ENCODE measurements at places on chromosomes 6 and 20.

DNA sequence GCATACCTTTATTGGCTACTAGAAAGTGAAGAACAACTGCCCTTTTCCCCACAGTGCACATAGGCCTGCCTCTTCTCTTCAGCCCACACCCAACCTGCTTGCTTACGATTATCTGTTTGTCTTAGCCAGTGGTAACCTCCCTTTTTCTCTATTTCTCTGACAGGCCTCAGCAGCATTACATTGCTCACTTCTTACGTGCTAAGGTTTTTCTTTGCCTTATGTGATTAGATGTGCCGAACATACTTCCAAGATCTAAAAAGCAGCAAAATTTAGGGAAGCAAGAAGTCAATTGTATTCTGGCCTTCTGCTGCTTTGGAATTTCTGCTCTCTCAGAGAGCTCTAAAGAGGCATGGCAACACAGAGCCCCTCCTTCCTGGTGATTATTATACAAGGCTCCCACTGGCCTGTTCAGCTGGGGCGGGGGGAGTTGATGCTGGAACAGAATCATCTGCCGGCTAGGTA, 7.0 kb downstream of the B4GALT5 start:
- DNase-seq: no peak

DNA sequence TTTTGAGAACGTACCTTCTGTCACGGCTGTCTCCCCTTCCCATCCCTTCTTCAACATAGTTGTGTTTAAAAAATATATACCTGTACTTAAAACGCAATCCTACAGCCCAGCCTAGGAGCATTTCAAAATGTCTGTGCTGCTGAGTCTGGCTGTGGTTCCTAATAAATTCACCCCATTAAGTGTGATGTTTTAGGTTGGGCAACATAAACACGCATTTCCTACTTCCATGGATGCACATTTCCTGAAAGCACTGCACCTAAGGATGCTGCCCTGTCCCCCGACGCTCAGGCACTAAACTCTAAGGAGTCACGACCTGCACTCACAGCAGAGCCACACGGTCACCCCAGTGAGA, 1.2 kb downstream of the REV3L start:
- no peak for DNase-seq

DNA sequence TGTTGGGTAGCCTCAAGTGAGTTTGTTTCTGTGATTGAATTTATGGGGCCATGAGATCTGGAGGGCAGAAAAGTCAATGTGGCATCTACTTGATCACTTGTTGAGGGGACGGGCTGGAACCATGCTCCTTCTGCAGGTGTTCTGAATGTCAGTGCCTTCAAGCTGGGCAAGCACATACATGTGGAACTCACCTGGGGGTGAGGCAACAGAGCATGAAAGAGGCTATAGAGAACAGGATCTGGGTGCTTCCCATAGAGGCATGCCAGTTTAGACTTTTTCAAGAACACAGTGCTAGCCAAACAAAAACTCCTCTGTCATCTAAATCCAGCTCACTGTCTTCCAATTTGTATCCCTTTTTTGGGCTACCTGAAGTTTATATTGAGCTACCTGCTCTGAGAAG, 77.8 kb upstream of the SLC35B3 start:
- no peak for DNase-seq

- no peak for DNase-seq
Observed at GRCh38 chr6:106182455-106182854, 96.3 kb downstream of the PRDM1 start.

GRCh38 chr6:388202-388903, 3.2 kb upstream of the IRF4 start:
- no peak for DNase-seq

DNA sequence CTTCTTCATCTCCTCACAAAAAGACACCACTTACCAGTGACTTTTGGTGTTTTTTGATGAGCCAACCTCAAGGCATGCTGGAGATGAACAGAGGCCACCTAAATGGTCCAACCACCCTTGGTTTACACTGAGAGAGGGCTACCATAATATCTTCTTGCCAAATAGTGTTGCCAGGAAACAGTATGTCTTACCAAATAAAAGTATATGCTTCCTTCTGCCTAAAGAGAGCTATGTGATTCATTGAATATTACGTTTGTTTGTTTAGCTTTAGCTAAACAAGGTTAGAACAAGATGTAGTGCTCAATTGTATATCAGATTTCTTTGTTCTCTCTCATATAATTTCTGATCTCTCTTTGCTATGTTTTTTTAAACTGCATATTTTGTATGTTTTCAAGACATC, 40.6 kb upstream of the BMP6 start:
- DNase-seq: no peak

DNA sequence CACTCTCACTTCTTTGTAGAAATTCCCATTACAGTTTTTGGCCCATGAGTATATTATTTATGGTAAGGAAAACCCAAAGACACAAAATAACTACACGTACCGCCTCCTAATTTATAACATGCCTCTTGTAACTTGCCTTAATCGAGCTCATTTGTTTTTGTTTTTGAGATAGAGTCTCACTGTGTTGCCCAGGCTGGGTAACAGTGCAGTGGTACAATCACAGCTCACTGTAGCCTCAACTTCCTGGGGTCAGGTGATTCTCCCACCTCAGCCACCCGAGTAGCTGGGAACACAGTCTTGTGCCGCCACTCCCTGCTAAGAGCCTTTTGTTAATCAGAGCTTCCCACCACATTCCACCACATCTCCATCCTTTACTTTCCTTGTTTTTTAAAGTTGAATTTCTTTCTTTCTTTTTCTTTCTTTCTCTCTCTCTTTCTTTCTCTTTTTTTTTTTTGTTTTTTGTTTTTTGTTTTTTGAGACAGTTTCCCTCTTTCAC, 15.5 kb downstream of the ASIP start:
- no peak for DNase-seq

DNA sequence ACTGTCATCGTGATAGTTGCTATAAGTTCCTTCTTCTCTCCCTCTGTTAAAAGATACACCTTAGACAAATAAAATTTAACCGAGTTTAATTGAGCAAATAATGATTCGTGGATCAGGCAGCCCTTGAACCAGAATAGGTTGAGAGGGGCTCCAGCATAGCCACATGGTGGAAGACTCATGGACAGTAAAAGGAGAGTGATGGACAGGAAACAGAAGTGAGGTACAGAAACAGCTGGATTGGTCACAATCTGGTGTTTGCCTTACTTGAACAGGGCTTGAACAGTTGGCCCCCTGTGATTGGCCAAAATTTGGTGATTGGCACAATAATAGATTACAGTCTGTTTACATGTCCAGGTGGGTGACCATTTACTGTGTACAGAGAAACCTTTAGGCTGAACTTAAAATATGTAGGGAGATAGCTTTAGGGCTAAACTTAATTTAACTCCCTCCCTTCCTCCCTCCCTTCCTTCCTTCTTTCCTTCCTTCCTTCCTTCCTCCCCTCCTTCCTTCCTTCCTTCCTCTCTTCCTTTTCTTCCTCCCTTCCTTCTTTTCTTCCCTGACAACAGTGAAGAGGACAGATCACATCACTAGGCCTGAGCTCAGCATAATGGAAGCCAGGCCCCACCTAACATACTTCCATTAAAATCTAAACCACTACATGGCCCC, 531.8 kb upstream of the JARID2 start:
- DNase-seq: no peak

DNA sequence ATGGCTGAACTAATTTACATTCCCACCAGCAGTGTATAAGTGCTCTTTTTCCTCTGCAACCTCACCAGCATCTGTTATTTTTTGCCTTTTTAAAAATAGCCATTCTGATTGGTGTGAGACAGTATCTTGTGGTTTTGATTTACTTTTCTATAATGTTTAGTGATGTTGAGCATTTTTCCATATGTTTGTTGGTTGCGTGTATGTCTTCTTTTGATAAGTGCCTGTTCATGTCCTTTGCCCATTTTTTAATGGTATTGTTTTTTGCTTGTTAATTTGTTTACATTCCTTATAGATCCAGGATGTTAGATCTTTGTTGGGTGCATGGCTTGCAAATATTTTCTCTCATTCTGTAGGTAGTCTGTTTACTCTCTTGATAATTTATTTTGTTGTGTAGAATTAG, 169.9 kb downstream of the PRL start:
- DNase-seq: no peak

DNA sequence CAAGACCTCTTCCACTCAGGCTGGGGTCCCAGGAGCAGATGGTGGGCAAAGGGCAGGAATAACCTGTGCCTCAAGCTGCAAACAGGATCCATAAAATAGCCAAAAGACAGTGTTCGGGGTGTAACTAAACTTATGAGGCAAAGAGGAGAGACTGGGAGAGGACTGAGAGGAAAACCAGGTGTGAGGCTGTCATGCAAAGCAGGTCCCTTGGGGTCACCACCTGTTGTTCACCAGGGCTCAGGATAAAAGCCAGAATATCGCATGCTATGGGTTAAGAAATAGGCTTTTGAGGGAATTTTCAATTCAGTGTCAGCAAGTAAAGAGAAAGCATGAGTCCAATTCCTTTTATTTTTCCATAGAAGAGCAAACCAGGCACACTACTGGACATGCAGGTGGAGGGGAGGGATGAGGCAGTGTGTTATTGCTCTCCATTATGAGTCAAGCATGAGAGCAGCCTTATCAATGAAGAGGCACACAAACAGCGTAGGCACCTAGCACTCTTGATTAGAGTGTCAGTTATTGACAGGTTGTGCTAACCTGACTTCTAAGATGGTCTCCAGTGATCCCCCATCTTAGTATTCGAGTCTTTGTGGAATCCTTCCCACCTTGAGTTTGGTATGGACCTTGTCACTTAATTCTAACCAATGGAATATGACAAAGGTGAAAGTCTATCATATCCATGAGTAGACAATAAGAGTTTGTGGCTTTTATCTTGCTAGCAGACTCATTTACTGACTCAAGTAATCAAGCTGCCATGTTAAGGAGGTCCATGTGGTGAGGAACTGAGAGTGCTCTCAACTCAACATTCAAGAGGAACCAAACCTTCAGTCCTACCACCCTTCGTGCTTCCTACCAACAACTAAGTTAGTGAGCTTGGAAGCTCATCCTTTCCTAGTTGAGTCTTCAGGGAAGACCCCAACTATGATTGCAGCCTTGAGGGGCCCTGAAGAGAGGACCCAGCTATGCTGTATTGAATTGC, 18.8 kb downstream of the HLA-E start:
- no peak for DNase-seq
